ENCODE measurements at places on chromosomes 13 and 19.

- no peak for DNase-seq
Observed at GRCh38 chr13:50847501-50847900, 4.0 kb upstream of the DLEU7 start.

- no peak for DNase-seq
Observed at GRCh38 chr13:23098161-23098907, 82.4 kb upstream of the SGCG start.

GRCh38 chr13:48222358-48223301 lies 10.4 kb upstream of the ITM2B start:
- DNase-seq = no peak

DNA sequence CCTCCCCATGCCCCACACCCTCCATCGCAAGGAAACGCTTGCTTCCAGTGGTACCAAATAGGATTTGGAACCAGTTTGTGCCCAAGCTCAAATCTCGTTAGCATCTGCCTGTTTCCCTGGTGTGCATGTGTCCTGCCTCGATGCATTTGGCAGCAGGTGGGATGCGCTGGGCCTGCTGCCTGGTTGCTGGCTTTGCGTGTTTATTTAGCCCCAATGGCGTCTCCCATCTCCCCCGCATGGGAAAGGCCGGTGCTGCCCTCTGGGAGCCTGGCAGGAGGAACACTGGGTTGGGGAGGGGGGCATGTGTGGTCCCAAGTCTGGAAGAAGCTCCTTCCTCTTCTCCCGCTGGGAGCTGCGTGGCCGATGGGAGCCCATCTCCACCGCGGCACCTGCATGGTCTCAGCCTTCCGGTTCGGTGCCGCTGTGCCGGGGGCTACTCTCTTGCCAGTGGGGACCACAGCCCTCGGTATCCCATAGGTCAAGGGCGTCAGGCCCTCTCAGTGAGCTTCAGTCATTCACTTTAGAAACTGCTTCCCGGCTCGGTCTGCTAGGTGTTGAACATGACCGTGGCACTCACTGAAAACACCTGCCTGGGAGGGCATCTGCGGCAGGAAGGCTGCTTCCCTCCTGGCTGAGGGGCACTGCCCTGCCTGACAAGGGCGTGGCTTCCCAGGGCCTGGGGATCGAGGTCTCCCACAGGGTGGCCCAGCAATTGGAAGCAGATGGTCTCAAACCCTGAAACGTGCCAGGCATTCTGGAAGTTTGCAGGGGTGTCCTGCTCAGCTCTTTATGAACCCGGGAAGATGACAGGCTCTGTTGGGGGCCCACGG lies 11.8 kb upstream of the F7 start:
- DNase-seq = no peak

DNA sequence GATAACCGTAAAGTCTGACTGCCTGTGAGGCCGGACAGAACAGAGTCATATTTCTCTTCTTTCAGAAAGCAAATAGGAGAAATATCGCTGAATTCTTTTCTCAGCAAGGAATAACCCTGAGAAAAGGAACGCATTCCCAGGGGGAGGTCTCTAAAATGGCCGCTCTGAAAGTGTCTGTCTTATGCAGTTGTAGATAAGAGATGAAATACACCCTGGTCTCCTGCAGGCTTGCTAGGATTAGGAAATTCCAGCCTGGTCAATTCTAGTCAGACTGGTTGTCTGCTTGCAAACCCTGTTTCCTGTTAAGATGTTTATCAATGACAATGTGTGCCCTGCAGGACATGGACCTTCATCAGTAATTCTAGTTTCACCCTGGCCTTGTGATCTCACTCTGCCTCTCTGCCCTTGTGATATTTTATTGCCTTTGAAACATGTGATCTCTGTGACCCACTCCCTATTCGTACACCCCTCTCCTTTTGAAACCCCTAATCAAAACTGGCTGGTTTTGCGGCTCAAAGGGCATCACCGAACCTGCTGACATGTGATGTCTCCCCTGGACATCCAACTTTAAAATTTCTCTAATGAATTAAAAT lies 934.8 kb upstream of the SPRY2 start:
- no peak for DNase-seq

GRCh38 chr13:76461999-76462398 lies 424.2 kb downstream of the KCTD12 start:
- DNase-seq = no peak

DNA sequence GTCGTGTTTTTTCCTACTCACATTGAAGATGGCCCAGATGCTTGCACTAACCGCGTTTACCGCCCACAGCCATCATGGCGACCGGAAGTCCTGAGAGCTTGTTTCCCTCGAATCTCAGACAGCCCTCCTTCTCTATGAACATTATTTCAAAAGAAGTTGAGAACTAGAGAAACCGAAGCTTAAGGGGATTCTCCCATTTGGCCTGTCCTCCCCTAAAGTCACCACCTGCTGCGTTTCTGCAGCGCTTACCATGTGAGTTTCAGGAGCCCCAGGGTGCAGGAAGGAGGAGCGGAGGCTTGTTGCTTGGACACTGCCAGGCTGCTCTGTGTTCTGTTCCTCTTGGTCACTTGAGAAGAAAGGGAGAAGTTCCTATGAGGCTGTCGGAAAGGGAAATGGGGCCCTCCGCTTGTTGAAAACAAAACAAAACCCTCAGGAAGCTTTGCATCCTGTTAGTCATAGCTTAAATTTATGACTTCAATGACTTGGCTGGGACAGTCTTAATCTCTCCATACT lies 6.2 kb downstream of the CARD8 start:
- no peak for DNase-seq

GRCh38 chr13:88107570-88107969 lies 436.4 kb downstream of the SLITRK5 start:
- no peak for DNase-seq

- DNase-seq = no peak
Observed at GRCh38 chr13:85698256-85698655, 101.0 kb downstream of the SLITRK6 start.

- DNase-seq = no peak
Observed at GRCh38 chr19:18775586-18776287, 15.4 kb downstream of the COMP start.

DNA sequence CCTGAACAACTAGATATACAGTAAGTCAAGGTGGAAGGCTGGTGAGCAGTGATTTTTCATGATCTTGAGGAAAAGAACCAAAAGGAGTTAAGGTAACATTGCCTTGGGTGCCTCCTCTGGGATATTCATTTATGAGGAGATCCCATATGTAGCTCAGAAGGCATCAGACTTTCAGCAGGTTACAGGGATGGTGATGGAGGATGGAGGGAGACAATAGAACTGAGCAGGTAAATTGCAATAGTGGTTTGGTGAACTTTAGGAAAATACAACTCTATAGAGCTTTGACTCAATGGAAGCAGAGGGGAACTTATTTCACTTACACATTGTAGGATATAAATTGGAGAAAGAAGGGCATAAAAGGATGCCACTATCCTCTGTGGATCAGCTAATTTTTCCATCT lies 243.4 kb upstream of the SPRY2 start:
- DNase-seq = no peak

GRCh38 chr13:80010286-80010831 lies 330.6 kb downstream of the SPRY2 start:
- DNase-seq = no peak

All from left renal cortex interstitium (tissue), 4 donors.